ENCODE measurements at places on chromosomes 3 and 15.

DNA sequence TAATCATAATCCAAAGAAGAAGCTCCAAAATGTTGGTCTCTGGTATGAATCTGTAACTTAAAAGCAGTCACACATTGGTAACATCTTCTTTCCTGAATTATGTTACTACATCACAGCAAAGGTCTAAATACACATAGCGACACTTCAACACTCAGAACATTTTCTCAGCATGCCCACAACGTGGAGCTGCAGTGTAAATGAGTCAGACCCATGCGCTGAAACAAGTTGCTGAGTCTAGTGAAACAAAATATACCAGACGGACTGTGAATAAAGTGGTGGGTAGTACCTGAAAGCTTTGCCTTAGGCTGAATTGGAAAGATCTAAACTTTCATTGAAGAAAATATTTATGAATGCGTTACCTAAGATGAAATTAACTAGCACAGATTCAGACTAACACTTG is 33.2 kb upstream of the GOLGA8B start:
- DNase-seq: no peak

- DNase-seq: no peak
Measured at GRCh38 chr3:10561162-10561945, 56.0 kb upstream of the ATP2B2 start.

DNA sequence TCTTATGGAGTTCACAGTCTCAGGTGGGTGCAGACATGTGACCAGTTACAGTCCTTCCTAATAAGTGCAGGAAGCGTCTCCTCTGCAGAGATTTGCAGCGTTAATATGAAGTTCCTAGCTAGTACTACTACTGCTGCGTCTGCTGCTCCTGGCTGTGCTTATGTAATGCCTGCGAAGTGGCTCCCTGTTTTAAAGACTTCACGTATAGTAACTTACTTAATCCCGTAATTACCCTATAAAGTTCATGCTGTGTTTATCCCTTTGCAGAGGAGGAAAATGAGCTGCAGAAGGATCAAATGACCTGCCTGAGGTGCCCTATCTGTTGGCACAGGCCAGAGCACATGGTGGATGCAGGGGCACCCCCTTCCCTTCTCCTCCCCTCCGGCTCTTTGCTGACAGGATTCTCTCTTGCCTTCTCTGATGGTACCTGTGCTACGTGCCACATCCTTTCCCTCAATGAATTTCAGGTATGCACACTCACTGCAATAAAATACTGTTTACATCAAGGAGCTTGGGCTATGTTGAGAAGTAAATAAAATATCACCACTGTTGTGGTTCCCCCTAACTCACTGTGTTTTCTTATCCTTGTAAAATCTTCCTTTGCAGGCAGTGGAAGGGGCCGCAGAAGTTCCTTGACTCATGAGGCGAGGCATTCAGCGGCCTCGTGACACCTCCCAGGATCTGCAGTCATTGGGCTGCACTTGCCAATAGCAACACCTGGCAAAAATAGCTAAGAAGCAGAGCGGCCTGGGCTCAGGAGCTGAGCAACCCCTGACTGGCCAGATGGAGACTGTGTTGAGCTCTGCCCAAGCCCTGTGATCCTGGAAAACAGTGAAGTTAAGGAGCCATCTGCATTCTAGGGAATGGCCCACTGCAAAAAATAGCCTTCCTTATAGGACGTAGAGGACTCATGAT is 188.9 kb upstream of the ATP10A start:
- no peak for DNase-seq

DNA sequence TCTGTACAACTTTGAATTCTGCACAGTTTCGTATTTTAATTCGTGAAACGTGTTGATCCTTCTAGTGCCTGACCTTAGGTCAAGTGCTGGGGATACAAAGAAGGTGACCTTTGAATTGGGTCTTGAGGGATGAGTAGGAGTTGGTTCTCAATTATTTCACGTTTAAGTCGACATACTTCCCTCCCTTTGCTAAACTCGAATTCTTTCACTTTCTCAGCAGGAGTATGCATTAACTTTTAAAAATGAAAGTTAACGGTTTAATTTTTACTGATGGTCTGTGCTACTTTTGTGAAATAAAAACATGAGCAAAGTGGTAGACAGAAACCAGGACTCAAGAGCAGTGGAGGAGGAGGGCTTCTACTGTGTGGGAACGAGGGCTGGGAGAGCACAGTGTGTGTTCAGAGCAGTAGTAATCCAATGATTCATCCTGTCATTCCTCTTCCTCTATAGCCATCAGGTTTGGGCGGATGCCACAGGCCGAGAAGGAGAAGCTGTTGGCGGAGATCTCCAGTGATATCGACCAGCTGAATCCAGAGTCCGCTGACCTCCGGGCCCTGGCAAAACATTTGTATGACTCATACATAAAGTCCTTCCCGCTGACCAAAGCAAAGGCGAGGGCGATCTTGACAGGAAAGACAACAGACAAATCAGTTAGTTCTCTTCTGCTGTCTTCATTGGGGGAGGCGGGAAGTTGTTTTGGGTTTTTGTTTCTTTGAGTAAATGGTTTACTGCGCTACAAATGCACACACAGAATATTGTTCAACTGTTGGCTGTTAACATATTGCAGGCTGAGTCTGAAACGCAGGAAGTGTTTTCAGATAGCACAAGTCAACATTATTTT is 78.6 kb upstream of the TSEN2 start:
- DNase-seq: no peak

GRCh38 chr3:74592359-74592758 is 22.1 kb downstream of the CNTN3 start:
- no peak for DNase-seq

DNA sequence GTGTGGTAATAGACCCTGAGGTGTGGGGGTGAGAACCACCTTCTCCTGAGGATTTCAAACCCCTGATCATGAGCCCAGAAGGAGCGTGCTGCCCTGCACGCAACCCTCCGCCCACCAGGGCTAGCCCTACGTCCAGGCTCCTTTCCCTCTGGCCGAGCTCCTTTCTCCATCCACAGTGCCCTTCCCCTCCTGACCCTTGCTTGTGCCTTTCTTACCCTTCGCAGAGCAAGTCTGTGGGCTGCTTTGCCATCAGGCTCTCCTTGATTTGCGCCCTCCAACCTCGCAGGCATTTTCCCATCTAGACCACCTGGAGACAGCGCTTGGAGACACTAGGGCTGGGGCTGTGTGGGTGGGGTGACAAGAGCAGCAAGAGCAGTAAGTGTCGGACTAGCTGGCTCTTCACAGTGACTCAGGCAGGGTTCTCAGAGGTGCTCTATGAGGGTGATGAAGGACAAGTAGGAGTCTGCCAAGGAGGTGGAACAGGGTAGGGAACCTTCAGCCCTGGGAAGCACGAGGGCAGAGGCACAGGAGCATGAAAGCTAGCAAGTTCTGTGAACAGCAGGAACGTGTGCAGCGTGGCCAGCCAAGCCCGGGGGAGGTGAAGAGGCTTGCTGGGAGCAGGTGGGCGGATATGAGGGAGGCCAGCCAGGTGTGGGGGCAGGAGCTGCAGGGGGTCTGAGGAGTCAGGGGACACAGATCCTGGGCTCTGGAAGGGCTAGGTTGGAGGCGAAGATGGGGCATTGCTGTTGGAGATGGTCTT is 2.5 kb upstream of the SLC38A3 start:
- DNase-seq: no peak

DNA sequence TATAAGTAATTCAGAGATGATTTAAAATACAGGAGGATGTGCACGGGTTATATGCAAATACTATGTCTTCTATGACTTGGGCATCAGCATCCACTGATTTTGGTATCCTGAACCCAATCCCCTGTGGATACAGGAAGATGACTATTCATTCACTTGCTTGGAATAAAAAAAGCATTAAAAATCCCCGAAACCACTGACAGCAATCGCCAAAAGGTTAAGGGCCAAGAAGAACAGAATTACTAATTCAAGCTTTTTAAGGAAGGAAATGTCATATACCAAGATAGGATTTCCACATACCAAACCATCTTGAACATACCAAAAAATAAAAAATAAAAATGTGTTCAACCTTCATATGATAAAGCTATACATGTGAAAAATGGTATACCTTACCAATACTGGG is 93.7 kb downstream of the DLG1 start:
- no peak for DNase-seq

DNA sequence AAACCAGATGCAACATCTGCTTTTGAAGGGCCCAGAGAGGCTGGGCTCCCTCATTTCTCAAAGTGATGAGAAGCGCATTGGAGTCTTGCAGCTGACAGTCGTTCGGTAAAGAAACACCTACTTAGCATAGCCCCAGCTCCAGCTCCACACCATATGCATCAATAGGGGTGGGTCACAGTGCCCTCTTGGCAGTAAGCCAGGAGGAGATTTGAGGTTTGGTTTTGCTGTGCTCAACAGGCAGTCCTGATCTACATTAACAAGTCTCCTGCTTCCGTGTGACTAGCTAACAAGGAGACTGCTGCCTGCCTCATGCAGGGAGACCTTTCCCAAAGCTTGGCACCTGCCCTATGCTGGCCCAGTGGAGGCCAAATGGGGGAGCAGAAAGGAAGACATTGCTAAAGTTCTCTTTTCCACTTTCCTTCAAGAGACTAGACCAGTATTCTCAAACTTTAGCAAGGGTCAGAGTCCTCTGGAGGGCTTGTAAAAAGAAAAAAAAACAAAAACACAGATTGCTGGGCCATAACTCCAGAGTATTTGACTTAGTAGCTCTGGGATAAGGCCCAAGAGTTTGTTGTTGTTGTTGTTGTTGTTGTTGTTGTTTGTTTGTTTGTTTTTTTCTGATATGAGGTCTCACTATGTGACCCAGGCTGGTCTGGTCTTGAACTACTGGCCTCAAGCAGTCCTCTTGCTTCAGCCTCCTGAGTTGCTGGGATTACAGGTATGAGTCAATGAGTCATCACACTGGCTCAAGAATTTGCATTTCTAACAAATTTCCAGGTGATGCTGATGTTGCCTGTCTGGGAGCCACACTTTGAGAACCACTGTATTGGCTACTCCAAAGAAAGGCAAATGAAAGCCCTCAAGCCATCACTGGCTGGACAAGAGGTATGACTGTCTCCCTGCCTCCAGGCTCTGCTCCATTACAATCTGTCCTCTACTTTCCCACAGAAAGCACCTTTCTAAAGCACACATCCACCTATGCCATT is 294.9 kb downstream of the RORA start:
- DNase-seq: no peak

GRCh38 chr3:31592764-31593163 is 60.0 kb downstream of the STT3B start:
- DNase-seq: no peak

GRCh38 chr3:71752831-71753700 is 589 bp upstream of the GPR27 start:
- DNase-seq: no peak

DNA sequence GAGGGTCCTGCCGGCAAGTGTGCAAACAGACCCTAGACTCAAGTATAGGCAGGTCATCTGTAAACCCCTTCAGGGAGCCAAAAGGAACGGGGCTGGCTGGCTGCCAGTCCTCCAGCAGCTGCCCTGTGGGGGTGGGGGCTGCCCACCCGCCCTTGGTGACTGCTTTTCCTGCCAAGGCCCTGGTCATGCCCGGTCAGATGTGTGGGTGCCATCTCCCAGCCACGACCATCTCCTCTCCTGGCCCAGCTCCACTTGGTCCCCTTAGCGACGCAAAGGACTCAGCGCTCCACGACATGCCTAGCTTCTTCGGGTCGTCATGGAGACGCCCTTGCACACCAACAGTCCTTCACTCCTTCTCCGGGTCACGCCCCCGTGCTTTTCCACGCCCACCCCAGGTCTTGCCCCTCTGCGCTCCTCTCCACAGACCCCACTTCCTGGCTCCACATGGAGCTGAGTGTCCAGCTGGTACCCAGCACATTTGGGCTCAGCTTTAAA is 2.4 kb downstream of the MUC4 start:
- no peak for DNase-seq

DNA sequence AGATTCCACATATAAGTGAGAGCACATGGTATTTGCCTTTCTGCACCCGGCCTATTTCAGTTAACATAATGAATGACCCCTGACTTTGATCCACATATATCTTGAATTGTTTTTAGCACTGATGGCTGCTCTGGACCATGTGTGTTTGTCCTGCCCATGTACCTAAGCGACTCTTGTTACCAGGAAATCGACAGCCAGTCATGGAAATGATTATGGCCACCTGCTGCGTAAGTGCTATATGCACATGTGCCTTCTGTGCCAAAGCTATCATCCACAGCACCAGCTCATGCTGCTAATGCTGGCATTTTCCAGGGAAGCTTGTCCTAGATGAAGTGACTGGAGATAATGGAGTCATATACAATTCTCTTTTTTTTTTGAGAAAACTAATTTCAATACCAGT is 103.7 kb downstream of the PEX5L start:
- DNase-seq: no peak

GRCh38 chr3:11509173-11510000 is 134.3 kb downstream of the VGLL4 start:
- DNase-seq: no peak

GRCh38 chr3:104598848-104599511 is 767.7 kb upstream of the ALCAM start:
- DNase-seq: no peak

- DNase-seq: no peak
Measured at GRCh38 chr15:85073556-85074194, 92.0 kb downstream of the PDE8A start.

DNA sequence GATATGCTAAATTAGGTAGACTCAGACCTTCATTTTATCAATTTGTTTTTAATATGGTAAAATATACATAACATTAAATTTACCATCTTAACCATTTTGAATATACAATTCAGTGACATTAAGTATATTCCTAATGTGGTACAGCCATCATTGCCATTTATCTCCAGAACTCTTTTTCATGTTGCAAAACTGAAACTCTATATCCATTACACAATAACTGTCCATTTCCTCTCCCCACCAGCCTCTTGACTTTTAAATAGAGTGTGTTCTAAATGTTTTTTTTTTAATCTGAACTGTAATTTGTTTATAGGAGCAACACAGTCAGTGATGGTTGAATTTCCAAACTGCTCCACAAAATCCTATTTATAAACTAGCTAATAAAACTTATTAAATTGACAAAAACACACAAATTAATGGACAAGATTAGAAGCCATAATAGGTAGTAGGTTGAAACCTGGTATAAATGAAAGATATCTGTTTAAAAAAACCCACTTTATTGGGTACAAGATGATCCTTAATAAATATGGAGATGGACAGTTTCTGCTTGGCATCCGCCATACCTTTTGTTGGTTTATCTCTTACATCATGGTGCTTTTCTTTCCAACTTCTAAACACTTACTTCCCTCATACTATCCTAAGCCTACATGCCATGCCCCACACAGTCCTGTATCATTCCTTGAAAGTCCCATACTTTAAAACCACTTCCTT is 142.4 kb downstream of the ZPLD1 start:
- no peak for DNase-seq

GRCh38 chr3:160012108-160012507 is 23.5 kb downstream of the IL12A start:
- DNase-seq: no peak

DNA sequence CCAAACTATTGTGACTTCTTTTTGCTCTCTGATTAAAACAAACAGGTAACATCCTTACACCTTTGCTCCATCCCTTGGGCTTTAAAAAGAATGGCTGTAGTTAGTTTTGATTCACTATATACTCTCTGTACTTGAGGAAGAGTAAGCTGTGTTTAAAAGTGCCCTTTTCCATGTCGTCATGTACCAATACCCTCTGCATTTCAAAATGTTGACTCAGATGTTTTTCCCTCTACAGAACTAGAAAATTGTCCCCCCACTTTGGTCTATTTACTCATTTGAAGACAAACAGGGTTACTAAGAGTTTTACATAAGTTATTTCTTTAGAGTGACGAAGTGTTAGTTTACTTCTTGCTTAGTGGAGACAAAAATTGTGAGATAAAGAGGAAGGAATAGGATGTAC is 62.7 kb downstream of the TASOR start:
- DNase-seq: no peak

Data from stimulated activated CD8-positive, alpha-beta memory T cell treated with anti-CD3 and anti-CD28 coated beads, Interleukin-7, amount 100 ng/mL, for 1 hour (primary cell).